Renal cortical epithelial cell (primary cell): ENCODE measurements at places on chromosomes 7 and 10.

GRCh38 chr10:111209692-111210091, 132.9 kb downstream of the ADRA2A start:
- no peak for DNase-seq

DNA sequence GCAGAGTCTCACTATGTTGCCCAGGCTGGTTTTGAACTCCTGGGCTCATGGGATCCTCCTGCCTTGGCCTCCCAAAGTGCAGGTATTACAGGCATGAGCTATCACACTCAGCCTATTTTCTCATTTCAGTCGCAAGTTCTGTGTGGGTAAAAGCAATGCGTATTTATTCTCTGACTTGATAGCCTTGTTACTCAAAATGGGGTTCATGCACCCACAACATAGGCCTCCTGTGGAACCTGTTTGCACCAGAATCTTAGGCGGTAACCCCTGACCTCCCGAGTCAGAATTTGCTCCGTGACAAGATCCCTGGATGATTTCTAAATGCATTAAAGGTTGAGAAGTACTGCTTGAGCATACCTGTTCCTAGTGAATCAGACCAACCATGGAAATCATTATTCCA, 7.3 kb downstream of the IL2RA start:
- no peak for DNase-seq

GRCh38 chr10:106789623-106790022, 374.9 kb downstream of the SORCS1 start:
- no peak for DNase-seq

GRCh38 chr10:126777714-126778113, 107.2 kb upstream of the C10orf90 start:
- no peak for DNase-seq

- no peak for DNase-seq
These were observed 11.1 kb downstream of the STAM start for GRCh38 chr10:17655009-17655408.

DNA sequence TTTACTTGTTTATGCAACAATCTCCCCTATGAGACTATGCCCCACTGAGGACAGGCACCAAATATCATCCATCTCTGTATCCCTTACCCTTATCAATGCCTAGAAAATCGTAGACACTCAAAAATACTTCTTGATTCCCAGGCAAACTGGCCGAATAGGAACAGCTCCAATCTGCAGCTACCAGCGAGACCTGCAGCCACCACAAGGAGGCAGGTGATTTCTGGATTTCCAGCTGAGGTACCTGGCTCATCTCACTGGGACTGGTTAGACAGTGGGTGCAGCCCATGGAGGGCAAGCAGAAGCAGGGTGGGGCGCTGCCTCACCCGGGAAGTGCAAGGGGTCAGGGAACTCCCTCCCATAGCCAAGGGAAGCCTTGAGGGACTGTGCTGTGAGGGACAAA, 10.8 kb upstream of the PPP1R3C start:
- peak; percentile 28 for DNase-seq
